ENCODE measurements at places on chromosomes 13 and 19.
A peak's percentile ranks its signal among the peaks of the same experiment; 100 is the strongest.

- no peak for DNase-seq
Observed at GRCh38 chr19:48970139-48970766, 5.1 kb downstream of the FTL start.

DNA sequence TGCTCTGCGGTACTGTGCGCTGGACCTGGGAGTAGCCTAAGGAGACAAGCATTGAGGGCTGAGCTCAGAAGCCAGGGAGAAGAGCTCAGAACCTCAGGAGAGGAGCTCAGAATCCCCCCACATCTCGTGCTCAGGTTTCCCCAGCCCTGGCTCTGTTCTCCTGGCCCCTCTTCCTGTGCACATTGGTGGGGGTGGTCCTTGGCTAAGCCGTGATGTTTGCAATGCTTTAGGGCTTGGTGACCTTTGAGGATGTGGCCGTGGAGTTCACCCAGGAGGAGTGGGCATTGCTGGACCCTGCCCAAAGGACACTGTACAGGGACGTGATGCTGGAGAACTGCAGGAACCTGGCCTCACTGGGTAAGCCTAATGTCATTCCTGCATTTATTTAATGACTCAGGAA is 6.6 kb downstream of the ZNF557 start:
- no peak for DNase-seq

GRCh38 chr13:59088716-59089115 is 1075.0 kb downstream of the DIAPH3 start:
- DNase-seq = no peak

GRCh38 chr19:48154003-48154402 is 16.1 kb downstream of the LIG1 start:
- DNase-seq = no peak

DNA sequence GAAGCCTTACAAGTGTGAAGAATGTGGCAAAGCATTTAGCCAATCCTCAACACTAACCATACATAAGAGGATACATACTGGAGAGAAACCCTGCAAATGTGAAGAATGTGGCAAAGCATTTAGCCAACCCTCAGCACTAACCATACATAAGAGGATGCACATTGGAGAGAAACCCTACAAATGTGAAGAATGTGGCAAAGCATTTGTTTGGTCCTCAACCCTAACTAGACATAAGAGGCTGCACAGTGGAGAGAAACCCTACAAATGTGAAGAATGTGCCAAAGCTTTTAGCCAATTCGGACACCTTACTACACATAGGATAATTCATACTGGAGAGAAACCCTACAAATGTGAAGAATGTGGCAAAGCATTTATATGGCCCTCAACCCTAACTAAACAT is 18.2 kb downstream of the ZNF726 start:
- DNase-seq = no peak

DNA sequence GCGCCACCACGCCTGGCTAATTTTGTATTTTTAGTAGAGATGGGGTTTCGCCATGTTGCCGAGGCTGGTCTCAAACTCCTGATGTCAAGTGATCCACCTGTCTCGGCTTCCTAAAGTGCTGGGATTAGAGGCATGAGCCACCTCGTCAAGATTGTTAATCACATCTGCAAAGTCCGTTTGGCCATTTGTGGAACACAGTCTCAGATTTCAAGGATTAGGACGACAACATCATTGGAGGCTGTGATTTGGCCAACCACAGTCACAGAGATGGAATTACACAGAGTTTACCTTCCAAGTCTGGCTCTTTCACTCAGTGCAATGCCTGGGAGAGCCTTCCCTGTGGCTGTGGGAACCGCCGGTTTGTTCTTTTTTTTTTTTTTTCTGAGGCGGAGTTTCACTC is 17.8 kb downstream of the SULT2B1 start:
- no peak for DNase-seq

DNA sequence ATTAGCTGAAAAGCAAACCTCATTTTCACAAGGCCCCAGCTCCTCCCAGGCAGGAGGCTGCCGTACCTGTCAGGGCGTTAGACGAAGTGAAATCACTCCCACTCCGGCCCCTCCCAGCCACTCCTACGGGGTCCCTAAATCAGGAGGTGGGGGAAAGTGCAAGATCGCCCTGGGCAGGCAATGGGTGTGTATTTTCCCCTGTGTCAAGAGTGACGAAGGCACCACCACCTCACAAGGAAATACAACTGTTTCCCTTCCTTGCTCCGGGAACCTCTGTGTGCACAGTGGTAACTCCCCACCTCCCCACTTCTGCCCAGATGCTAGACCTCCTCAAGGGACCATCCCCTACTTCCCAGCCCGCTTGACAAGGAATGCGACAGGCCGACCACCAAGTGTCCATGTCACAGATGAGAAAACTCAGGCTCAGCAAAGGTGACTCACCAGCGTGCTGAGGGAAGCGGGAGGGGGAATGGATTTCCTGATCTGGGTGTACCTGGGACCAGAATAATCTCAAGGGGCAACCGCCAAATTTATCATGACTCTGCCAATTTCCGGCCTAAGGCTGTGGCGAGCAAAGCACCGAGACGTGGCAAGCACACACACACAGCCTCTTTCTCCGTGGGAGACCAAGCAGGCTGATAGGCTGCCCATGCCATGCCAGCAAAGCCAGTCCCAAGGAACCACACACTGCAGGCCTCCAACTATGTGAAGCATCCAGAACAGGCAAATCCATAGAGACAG is 7.3 kb downstream of the PPP6R1 start:
- DNase-seq = peak; percentile 36

GRCh38 chr19:46368116-46368515 is 21.2 kb downstream of the PPP5C start:
- no peak for DNase-seq

DNA sequence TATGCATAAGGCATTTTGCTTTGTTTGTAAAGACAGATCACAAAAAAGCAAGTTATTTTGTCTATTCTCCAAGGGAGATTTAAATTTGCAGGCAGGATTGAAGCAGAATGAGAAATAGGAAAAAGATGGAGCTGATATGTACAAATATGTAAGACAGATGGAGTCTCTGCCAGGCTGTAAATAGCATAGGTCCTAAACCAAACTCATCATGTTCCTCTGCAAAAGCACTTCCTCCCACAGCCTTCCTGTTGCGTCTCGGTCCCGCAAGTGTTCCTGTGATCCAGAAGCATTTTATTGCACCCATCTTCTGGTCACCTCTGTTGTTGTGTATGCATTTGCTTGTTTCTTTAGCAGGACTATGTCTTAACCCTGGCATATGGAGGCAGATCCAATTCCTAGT is 95.7 kb upstream of the CLDN10 start:
- no peak for DNase-seq

GRCh38 chr13:39528661-39528980 is 74.4 kb downstream of the LHFPL6 start:
- no peak for DNase-seq

DNA sequence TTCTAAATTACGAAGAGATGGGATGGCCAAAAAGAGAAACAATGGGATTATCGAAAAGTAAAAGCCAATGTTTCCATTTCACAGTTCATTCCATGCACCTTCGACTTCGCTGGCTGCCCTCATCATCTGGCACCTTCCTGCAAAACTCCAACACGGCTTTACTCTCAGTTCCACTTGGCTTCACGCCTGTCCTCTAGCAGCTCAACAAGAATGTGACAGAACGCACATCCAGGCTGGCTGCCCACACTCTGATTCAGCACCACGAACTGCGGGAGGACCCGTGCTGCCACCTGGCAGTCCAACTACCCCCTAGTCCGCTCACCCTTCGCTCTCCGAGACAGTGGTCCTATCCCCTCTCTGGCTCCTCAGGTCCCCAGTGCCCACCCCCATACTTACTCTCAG is 11.7 kb downstream of the ATP7B start:
- no peak for DNase-seq

DNA sequence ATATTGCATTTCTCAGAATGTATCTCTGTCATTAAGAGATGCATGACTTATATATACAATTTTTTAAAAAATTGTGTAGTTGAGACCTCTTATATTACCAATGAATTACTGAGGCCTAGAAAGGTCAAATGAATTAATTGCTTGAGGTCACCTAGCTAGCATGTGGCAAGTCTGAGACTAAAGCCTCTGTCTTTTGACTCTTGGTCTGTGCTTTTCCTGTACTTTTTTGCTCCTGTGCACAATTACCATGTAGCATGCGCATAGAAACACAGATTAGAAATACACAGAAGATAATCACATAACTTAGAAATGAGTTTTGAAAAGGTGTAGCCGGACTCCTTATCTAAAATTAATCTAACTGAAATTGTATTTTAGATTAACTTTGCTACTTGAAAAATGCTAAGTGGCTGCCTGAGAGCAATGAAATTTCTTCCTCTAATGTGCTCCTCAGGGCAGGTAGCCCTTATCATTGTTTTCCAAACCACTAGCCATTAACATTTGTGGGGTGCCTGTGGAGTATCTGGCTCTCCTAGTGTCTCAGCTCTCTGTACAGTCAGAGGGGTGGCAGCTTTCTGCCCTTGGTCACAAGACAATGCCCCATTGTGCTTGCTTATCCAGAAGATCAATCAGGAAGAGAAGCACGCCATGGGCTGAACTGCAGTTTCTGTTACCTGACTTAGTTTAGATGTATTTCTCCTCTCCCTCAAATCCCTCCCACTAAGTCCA is 119.6 kb downstream of the RFC3 start:
- no peak for DNase-seq

DNA sequence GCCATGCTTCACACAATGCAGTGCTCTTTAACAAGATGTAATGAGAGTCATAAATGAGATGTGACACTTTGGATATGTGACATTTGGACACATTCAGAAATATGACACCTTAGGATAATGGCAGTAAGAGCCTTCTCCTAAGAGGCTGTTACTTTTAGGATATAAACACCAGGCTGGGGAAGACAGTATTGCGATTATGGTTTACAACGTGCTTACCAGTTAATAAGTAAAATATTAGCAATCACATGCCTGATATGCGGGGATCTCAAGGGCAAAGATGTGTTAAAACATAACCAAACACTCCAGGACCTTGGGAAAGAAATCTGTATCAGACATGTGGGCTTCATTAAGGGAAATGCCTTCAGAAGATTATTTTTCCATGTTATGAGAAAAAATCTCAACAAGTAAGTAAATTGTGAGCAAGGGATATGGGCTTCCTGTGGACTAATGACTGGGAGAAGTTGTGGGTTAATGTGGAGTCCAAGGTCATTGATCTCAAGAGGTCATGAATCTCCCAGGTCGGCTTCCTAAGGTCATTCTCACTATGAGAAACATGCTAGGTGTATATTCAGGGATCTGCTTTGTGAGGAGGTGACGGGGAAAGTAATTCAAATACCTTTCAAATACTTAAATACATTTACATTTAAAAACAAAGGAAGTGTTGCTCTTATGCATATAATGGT is 105.3 kb downstream of the STARD13 start:
- no peak for DNase-seq

- DNase-seq = no peak
Observed at GRCh38 chr19:52229524-52229923, 39.7 kb downstream of the PPP2R1A start.

DNA sequence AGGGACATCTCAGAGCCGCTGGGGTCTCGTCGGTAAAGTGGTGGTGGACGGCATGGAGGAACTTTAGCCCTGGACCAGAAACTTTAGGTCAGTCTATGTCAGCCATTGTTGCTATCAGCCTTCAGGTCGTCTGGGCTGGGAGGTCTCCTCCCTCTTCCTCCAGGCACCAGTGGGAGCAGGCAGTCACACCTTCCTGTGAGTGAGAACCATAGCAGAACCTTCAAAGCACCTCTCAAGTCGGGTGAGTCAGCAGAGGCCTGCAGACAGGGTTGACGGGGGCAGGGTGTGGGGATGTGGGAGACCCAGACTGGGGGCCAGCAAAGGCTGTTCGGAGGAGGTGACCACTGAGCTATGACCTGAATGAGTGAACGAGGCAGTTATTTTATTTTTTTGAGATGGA is 15.4 kb upstream of the SBNO2 start:
- no peak for DNase-seq

- no peak for DNase-seq
Observed at GRCh38 chr13:59533561-59534555, 629.9 kb downstream of the DIAPH3 start.

GRCh38 chr13:96338030-96338429 is 248.1 kb downstream of the HS6ST3 start:
- no peak for DNase-seq

DNA sequence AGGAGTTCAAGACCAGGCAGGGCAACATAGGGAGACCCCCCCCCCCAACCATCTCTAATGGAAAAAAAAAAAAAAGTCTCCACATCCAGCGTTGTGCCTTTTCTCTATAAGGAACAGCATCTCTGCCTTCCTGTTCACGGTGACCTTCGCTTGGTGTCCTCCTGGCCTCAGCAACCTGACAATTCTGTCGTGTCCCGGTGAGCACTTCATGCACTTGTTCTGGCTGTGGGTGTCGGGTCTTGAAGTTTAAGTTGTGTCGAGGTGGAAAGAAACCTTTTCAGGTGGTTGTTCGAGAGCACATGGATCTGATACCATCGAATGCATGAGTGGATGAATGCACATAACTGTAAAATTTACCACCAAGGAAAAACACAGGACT is 594 bp downstream of the ZNF559 start:
- peak; percentile 1 for DNase-seq

DNA sequence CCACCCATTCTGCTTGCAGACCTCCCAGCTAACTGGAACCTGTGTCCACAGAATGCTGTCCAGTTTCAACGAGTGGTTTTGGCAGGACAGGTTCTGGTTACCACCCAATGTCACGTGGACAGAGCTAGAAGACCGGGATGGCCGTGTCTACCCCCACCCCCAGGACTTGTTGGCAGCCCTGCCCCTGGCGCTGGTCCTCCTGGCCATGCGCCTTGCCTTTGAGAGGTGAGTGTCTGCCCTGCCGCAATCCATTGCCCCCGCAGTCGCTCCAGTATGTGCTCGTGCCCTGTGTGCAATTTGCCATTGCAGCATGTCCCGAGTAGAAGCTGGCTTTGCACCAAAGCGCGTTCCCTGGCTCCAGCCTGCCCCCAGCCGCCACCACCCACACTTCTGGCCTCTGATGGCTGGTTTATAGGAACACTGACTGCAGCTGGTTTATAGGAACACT is 41.9 kb downstream of the CERS4 start:
- DNase-seq = no peak

- DNase-seq = no peak
Observed at GRCh38 chr19:45403781-45404556, 900 bp downstream of the PPP1R13L start.

DNA sequence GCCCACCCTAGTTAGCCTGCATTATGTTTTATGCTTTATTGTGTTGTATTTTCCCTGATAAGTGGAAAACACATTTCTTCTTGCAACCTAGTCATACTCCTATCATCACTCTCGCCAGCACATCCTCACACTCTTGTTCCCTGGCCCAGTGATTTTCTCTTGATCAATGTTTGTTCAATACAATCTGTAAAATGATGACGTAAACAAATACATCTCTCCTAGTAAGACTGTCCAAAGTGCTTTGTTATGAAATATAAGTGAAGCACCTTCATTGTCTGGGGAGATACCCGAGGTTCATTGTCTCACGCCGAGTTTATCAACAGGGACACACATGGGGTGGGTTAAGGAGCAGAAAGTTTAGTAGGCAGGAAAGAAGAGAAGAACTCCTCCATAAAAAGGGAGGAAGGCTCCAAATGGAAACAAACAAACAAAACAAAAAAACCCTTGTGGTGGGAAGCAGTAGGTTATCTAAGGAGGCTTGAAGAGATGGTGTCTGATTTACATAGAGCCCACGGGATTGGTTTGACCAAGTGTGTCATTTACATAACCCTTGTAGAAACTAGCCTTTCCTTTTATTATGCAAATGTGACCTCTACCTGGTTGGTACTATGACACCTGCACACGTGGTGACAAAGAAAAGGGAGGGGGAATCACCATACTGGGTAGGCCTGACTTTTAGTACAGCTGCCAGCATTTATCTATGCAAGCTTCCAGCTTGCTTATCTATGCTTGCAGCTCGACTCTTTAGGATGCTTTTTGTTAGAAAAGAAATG is 1317.9 kb upstream of the SPRY2 start:
- DNase-seq = no peak

All from T-helper 1 cell (primary cell).